ENCODE measurements at places on chromosomes 6 and 20.
A peak's percentile ranks its signal among the peaks of the same experiment; 100 is the strongest.

- no peak for DNase-seq
Measured at GRCh38 chr20:57600320-57601210, 19.7 kb downstream of the ZBP1 start.

DNA sequence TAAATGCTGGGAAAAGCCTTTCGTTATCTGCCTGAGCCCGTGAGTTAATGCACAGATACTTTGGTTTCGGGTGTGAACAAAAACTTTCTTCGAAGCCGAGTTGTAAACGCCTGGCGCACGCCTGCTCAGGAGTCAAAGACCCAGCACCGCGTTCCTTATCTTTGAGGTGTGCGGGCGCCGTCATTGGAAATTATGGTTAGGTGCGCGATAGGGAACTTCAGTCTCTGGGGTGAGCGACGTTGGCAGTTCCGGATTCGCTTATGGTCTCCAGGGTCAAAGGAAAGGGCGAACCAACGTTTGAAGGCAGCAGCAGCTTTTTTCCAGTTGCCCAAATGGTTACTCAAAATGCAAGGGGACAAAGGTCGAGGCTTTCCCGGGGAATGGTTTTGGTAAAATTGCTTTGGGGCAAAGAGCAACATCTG, 853 bp downstream of the SLC22A3 start:
- no peak for DNase-seq

- no peak for DNase-seq
Measured at GRCh38 chr6:15457121-15457650, 205.6 kb downstream of the DTNBP1 start.

DNA sequence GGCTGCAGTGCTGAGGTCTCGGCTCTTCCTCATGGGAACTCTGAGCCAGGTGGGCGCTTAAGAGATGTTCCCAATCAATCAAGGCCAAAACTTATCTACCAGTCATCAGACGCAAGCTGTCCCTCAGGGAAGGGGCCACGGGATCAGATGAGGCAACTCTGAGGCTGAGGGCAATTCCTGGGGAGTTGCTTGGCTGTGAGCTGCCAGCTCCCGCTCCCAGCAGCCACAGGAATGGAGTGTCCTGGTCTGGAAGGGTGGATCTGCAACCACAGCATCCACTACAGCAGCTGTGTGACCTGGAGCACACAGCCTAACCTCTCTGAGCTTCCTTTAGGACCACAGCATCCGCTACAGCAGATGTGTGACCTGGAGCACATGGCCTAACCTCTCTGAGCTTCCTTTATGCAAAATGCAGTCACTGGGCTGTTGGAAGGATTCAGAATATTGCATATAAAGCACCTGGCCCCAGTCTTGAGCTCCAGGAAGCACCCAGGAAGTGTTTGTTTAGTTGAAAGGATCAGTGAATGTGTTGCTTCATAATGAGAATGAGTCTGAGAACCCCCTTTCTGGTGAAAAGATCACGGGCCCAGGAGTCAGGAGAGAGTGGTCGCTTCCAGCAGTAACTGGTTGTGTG, 60.9 kb downstream of the TFAP2C start:
- no peak for DNase-seq

DNA sequence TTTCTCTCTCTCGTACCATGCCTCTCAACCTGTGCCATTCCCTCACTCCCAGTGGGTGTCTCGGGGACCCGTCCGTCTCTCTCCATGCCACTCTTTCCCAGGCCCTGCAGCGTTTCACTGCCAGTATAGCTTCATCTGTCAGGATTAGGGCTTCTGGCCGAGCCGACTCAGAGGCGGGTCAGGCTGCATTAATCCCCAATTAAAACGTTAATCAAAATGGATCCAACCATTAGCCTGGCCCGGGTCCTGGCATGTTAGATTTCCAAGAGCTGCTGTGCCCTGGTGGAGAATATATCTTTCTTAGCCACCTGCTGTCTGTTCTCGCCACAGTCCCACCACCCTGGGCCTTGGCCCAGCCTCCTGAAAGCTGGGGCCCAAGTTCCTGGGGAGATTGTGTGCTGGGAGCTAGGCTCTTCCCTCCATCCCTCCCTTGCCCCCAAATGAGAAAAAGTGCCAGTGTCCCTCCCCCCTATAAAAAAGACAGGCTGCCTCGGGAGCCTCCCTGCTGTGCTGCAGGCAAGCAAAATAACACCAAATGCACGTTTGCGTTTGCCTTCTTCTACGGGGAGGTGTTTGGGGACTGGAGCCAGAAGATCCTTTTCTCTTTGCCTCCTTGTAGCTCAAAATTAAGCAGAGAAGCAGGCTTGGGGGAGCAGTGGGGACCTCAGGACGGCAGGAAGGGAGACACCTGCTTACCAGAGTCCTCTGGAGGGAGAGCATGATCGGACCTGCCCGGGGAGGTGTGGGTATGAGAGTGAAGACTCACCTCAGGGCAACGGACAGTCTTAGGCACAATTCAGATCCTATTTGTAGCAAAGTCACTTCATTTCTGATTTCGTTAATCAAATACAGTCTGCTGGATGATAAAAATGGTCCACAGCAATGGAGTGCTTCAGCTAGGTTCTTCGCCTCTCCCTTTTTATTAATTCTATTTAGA, 3.0 kb downstream of the KCNG1 start:
- DNase-seq, result no peak

GRCh38 chr6:155100087-155100486, 105.0 kb downstream of the TIAM2 start:
- DNase-seq, result no peak

DNA sequence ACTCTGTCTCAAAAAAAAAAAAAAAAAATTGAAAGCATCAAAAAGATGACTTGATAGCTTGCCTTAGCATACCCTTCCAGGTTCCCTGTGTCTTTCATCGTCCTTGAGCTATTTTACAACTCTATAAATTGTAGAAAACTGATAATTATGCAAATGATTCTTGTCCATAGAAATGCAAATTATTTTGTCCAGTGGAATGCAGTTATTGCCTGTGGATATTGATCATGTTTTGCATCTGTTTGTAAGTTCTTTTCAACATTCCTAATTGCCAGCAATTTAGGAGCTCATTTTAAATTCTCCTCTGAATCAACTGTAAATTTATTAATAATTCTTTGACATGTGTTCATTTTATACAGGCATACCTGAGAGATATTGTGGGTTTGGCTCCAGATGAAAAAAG, 7.1 kb upstream of the ATP9A start:
- DNase-seq, result no peak

DNA sequence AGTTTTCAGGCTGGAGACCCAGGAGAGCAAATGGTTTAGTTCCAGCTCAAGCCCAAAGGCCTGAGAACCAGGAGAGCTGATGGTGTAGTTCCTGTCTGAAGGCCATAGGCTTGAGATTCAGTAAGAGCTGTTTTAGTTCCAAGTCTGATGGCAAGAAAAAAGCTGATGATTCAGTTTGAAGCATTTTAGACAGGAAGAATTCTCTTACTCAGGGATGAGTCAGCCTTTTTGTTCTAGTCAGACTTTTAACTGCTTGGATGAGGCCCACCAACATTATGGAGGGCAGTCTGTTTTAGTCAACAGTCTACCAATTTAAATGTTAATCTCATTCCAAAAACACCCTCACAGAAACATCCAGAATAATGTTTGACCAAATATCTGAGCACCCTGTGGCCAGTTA, 2.5 kb downstream of the ZSCAN26 start:
- DNase-seq, result no peak

DNA sequence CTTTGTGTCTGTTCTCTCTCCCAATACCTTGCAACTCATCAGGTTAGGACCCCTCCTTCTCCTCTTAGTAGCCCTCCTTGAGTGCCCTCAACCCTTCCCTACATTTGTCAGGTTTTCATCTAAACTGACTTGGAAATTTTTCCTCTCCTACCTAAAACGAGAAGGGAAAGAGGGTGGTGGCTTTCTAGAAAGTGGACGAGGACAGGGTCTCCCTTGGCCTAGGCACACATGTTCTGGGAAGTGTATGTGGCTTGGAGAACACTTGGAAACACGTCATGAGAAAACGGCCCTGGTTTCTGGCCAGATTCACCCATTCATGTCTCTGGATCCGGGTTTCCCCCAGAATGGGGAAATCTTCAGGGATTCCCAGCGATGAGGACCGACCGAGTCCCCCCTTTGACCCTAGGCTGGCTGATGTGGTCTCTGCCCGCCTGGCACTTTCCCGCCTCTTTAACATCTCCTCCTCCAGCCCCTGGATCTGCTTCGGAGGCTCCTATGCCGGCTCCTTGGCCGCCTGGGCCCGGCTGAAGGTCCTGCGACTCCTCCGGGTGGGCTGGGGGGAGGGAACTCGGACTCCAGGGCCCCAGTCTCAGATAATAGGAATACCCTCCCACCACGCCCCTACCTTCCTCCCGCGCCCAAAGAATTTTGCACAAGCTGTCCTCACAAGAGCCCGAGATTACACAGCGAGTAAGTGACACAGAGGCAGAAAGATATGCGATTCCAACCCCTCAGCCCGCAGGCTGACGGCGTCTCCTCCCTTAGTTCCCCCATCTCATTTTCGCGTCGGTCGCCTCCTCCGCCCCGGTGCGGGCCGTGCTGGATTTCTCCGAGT, 3.0 kb downstream of the PRSS16 start:
- peak; percentile 61 for DNase-seq

GRCh38 chr20:10788055-10788454, 114.3 kb upstream of the JAG1 start:
- DNase-seq, result no peak

DNA sequence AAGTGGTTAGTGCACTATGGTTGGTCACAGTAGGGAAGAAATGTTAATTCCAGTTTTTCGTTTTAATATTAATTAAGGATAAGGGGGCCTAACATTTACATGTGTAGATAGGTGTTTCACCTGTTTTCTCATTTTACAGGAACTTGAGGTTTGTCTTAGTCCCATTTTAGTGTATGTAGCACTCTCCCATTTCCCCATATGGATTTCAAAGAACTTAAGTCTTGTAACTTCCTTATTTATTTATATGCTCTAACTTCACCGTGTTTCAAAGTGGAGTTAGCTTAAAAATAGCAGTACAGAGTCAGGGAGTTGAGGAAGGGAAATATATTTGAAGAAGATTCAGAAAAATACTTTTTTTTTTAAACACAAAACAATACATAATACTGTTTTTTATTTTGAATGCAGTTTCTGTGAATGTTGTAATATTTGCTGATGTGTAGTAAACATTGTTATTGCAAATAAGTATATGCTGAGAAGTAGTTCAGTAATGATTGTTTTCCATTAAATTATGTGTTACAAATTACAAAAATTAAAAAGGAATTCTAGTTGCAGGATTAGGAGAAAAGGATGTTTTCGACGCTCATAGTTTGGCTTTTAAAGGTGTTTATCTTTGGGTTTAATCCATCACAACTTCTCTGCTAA, 3.5 kb downstream of the SCAF8 start:
- no peak for DNase-seq

DNA sequence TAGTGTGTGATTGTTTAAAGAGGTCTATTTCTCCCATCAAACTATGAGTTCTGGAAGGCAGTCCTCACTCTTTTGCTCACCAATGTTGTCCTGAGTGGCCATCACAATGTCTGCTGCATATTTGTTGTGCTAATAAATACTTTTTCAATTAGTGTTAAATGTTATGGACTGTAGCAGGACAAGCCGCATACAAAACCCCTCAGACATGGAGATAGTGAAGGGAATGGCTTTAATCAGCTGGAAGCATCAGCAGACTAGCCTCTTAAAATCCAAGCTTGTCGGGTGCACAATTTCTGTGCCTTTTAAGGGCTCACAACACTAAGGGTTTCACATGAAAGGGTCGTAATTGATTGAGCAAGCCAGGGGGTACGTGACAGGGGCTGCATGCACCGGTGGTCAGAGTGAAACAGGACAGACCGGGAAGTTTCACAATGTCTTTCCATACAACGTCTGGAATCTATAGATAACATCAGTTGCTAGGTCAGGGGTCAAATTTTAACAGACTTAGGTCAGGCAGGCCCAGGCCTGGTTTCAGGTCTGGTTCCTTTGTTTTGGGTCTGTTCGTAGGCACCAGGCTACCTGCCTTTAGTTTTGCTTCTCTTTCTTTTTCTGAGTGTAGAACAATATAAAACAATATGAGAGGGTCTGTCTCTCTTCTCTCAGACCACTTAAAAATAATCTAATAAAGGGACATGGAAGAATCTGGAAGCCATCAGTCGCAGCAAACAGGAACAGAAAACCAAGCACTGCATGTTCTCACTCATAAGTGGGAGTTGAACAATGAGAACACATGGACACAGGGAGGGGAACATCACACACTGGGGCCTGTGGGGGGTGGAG, 327.6 kb upstream of the HTR1E start:
- no peak for DNase-seq

GRCh38 chr20:44384423-44385027, 29.0 kb downstream of the HNF4A start:
- DNase-seq, result peak; percentile 93

GRCh38 chr6:68756454-68757375, 121.6 kb downstream of the ADGRB3 start:
- DNase-seq, result no peak

GRCh38 chr6:149056777-149057463, 260.6 kb upstream of the TAB2 start:
- no peak for DNase-seq

DNA sequence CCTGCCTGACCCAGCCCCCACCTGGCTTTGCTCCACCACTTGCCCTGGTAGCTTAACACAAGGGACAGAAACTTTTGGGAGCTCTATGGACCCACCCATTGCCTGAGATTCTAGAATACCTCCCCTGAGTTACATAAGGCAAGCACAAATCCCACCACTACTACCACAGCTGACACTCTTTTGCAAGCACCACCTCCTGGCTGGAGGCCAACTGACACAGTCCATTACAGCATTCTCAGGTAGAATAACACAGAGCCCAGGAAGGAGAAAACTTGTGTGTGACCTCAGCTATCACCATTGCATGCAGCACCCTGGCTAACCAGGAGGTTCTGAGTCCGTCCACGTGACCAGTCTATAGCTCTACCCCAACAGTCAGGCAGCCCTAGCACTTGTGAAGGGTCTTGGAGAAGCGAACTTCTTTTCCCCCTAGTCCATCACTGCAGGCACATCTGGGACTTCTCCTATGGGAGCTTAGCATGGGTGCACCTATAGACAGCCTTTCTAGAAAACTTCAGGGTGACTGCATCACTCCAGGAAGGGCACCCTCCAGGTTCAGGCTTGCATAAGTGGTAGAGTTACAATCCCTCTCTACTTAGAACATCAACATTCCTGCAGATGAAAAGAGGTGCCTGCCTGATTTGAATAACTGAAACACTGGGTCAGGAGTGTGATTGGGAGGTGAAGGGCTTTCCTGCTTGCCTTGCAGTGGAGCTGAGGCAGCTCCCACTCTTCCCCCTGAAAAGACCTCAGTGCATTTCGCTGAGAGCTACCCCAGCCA, 30.1 kb downstream of the CITED2 start:
- DNase-seq, result no peak

GRCh38 chr6:93789532-93789931, 370.2 kb upstream of the EPHA7 start:
- DNase-seq, result no peak

DNA sequence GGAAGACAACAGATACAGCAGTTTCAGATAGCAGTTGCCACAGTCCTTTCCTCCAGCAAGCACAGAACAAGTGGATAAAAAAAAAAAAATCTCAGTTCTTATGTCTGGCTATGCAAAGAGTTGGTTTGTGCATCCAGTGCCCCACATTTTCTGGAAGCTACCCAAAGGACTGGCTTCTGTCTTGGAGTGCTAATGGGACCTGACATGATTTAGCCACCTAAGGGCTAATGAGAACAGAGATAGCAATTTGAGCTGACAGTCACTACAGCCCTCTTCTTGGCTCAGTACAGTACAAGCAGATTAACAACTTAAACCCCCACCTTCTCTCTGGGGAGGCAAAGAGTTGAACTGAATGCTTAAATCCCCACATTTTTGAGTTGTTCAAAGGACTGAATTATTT, 976.8 kb downstream of the TBC1D32 start:
- no peak for DNase-seq

Measured in activated CD8-positive, alpha-beta memory T cell treated with anti-CD3 and anti-CD28 coated beads for 24 hours (primary cell).